CD4-positive, alpha-beta T cell treated with Interleukin-21 for 1 hour (primary cell): ENCODE measurements at places on chromosomes 5 and 9.
A peak's percentile ranks its signal among the peaks of the same experiment; 100 is the strongest.

GRCh38 chr5:25974451-25974850, 1063.9 kb downstream of the CDH9 start:
- DNase-seq = no peak

DNA sequence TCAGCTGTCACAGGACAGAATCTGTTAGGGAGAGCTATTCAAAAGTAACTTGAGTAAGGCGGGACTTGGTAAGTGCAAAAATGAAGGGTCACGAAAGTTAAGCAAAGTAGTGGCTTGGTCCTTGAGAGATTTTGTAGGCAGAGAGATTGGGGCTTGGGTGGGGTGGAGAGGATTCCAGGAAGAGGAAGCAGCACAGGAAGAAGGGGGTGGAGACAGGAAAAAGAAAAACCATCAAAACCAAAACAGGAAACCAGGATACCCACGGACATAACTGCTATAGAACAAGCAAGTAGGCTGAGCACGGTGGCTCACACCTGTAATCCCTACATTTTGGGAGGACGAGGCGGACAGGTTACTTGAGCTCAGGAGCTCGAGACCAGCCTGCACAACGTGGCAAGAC, 3.7 kb downstream of the ROPN1L start:
- peak; percentile 54 for DNase-seq

DNA sequence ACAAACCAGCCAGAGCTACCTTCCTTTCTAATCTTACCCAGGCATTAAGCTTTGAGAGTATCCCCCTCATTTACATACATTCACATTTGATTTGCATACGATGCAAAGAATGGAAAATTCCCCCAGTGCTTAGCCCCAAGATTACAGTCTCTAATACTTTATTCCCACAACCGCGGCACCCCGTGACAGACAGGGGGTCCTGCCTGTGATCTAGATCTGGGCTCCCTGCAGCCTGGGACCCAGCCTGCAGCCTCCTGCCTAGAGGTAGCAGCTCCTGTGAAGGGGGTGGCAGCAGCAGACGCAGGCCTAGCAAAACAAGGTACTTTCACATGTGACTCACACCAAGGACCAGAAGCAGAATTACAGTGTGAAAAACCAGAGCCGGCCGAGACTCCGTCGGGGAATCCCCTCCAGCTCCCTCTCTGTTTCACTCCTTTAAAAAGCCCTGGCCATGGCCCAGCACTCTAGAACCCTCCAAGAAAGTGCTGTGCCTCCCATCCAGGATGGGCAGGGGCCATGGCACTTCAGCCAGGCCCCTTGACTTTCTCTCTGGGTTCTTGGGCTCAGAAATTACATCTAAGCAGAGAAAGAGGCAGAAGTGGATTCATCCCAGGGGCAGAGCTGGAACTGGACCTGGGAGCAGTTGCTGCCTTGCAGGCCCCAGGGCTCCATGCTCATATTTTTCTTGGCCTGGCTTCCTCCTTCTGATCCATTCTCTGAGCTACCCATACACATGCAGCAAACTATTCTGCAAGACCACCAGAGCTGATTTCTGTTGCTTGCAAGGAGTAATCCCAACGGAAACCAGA, 14.0 kb upstream of the TCF7 start:
- DNase-seq = peak; percentile 86

GRCh38 chr5:135236228-135236907, 162.7 kb downstream of the MACROH2A1 start:
- no peak for DNase-seq

- no peak for DNase-seq
These were observed 170.2 kb upstream of the HMHB1 start for GRCh38 chr5:143641549-143642355.

GRCh38 chr5:61463596-61463995, 131.5 kb downstream of the ZSWIM6 start:
- no peak for DNase-seq

DNA sequence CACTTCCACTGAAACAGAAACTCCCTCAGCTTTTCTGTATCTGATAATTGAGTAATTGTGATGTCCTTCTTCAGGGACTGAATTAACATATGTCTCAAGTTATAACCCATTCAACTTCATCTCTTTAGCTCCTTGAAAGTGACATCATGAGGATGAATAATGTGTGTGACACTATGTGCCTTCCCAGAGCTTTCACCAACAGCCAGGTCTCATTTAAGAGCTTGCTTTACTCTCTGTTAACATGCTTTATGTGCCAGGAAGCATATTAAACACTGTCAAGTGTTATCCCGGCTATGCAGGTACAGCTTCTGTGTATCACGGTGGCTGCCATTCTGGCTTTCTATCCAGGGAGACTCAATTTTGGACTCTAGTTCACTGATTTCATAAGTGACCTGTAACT, 799.9 kb downstream of the CDH12 start:
- no peak for DNase-seq

DNA sequence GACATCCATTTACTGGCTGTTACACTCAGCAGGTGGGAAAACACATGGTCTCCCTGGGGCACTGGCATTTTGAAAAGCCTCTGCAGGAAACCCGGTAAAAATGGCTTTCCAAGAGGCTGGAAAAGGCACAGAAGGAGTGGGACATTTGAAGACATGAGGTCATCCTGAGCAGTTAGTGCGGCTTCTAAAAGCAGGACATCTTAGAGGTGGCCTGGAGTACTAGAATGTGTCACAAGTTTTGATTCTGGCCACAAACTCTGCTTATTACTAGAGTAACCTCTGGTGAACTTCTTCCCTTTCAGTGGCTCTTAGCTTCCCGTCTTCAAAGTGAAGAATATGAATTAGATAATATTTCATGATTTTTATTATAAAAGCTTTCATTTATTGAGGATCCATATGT, 423.0 kb upstream of the BRINP1 start:
- no peak for DNase-seq

DNA sequence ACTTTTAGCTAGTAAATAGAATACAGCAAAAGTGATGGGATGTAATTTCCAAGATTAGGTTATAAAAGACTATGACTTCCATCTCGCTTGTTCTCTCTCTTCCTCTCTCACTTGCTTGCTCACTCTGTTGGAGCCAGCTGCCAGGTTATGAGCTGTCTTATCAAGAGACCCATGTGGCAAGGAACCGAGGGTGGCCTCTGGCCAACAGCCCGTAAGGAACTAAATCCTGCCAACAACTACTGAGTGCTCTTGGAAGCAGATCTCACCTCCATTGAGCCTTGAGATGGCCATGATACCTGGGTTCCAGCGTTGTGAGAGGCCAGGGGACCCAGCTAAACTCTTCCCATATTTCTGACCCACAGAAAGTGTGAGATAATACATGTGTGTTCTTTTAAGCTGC, 636.1 kb downstream of the ACTL7B start:
- DNase-seq = no peak

GRCh38 chr5:153659039-153659736, 168.7 kb downstream of the GRIA1 start:
- DNase-seq = no peak

DNA sequence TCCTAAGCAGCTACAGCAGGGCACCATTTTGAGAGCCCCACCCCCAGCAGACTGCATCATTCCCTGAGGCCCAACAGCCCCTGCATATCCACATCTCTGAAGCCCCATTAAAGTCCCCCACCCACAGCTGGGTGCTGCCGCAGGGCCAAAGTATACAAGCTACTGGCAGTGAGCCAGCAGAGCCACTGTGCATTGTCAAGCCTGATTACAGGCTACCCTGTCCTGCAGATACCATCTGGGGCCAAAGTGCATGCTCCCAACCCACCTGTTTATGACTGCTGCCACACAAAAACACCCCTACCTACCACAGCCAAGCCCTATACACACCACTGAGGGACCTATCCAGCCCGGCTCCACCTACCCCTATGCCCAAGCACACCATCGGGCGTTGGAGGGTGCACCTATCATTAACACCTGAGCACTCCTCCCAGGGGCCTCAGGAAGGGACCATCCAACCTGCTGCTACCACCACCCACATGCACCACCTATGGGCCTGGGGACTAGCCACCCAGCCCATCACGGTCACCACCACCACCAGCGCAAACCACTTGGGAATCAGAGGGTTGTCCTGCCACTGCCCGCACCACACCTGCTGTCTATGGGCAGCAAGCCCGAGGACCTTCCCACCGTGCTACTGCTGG, 105.0 kb downstream of the PLPP1 start:
- DNase-seq = no peak

DNA sequence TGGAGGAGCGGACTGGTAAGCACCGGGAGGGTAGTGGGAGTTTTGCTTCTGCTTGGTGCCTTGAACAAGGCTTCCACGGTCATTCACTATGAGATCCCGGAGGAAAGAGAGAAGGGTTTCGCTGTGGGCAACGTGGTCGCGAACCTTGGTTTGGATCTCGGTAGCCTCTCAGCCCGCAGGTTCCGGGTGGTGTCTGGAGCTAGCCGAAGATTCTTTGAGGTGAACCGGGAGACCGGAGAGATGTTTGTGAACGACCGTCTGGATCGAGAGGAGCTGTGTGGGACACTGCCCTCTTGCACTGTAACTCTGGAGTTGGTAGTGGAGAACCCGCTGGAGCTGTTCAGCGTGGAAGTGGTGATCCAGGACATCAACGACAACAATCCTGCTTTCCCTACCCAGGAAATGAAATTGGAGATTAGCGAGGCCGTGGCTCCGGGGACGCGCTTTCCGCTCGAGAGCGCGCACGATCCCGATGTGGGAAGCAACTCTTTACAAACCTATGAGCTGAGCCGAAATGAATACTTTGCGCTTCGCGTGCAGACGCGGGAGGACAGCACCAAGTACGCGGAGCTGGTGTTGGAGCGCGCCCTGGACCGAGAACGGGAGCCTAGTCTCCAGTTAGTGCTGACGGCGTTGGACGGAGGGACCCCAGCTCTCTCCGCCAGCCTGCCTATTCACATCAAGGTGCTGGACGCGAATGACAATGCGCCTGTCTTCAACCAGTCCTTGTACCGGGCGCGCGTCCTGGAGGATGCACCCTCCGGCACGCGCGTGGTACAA, 556 bp downstream of the PCDHGC3 start:
- no peak for DNase-seq

DNA sequence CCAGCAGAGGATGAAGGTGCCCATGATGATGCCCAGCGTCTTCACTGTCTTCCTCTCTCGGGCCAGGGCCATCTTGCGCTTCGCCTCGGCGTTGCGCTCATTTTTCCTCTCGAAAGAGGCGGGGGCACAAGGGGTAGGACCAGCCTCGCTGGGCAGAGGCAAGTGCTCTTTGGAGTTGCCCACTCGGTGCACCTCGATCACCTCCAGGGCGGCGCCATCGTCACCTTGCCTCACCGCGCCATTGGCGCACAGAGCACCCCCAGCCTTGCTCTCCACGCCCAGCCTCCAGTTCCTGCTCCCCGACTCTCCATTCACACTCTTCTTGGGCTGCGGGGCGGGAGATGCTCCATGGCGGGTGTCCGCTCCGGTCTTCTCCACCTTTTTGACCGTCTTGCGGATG, 1.6 kb downstream of the HTR1A start:
- no peak for DNase-seq

DNA sequence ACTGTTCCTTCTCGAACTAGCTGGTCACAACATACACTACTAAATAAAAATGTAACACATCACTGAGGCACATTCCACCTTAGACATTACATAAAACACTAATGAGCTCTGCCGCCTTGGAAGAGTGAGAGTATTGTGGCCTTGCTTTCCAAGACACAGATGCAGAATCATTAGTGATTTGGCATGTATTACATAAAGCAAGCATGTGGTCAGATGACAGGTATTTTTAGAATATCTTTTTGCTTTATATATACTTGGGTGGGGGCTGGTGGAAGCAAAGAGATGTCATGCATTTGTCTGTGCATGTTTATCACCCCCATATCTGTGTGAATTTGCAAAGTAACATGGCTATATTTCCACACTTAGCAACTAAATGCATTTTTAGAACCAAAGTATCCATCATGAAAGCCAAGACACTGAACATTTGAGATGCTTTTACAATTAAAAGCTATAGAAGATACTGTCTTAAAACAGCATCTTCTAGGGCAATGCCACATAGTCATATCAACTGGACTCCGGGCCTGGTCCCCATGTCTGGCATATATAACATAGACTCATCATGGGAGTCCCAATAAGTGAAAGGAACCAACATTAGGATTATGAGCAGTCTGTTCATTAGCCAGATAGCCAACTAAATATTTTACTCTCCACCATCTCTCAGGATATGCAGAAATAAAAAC, 213.5 kb downstream of the MEF2C start:
- DNase-seq = no peak

DNA sequence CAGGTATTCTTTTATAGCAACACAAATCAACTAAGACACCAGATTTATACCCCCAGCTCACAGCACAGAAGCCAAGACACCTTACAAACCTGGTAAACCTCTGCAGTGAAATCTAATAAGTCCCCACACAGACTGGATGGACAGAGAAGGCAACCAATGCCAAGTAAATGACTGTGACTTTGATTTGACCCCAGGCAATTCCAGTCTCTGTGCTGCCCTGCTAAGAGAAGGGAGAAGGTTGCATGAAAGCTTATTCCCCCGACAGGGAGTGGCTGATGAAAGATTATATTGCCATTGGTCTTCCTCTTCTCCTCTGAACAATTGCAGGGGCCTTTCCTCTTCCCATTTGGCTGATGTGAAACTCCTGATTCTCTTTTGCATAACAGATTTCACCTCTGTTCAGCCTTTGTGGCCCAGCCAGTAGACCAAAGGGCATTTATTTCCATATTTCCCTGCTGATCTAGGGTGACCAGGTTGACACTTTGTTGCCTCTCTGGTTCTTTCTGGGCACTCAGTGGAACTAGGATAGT, 107.6 kb downstream of the ADRB2 start:
- no peak for DNase-seq

DNA sequence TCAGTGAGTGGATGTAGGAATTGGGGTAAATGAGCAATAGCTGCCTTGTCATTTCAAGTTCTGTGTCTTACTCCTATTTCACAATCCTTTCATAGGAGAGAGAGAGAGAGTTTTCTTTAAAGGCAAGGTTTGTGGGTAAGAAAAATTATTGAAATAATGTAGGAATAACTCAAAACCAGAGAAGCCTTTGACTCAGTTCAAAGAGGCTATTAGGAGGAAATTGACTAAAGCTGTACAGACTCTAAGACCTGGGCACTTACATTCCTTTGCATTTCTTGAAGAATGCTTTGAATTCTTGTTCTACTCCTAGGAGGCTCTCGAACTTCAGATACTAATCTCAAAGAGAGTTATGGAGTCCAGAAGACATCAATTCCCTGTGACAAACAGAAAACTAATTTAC, 257.1 kb downstream of the FBXL7 start:
- no peak for DNase-seq

- no peak for DNase-seq
These were observed 116.6 kb upstream of the IFNE start for GRCh38 chr9:21598749-21599148.

- no peak for DNase-seq
These were observed 37.5 kb upstream of the DMRT1 start for GRCh38 chr9:804026-804425.

DNA sequence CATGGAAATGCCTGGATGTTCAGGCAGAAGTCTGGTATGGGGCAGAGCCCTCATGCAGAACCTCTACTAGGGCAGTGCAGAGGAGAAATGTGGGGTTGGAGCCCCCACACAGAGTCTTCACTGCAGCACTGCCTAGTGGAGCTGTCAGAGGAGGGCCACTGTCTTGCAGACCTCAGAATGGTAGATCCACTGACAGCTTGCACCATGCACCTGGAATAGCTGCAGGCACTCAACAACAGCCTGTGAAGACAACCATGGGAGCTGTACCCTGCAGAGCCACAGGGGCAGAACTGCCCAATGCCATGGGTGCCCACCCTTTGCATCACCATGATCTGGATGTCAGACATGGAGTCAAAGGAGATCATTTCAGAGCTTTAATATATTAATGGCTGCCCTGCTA, 36.9 kb downstream of the TRIP13 start:
- no peak for DNase-seq
